ENCODE measurements at places on chromosomes 12 and 14.

DNA sequence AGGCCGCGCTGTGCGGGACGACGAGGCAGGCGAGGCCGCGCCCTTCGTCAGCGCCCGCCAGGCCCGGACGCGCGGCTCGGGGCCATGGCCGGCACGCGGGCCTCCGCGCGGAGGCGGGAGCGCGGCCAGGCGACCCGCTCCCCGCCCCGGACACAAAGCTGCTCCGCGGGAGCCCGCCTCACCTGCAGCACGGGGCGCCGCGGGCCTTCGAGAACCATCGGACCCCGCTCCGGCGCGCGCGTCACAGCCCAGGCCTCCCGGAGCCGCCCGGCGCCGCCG lies 342 bp downstream of the DICER1 start:
- no peak for DNase-seq

DNA sequence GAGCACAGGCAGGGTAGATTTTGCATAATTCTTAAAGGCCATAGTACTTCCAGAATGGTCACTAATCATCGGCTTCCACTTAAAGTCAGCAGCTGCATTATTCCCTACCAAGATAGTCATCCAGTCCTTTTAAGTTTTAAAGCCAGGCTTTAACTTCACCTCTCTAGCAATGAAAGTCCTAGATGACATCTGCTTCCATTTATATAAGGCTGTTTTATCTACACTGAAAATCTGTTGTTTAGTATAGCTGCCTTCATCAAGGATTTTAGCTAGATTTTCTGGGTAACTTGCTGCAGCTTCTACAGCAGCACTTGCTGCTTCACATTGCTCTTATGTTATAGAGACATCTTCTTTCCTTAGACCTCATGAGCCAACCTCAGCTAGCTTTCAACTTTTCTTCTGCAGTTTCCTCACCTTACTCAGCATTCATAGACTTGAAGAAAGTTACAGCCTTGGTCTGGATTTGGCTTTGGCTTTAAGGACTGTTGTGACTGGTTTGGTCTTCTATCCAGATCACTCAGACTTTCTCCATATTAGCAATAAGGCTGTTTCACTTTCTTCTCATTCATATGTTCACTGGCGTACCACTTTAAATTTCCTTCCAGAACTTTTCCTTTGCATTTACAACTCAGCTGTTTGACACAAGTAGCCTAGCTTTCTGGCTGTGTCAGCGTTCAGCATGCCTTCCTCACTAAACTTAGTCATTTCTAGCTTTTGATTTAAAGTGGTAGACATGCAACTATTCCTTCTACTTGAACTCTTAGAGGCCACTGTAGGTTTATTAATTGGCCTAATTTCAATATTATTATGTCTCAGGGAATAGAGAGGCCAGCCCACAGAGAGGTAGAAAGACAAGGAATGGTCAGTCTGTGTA lies 209.9 kb upstream of the GARIN2 start:
- no peak for DNase-seq

- no peak for DNase-seq
These were observed 95.9 kb downstream of the TBX3 start for GRCh38 chr12:114588061-114588460.

- DNase-seq = no peak
These were observed 2.1 kb downstream of the RPS29 start for GRCh38 chr14:49584058-49584457.

DNA sequence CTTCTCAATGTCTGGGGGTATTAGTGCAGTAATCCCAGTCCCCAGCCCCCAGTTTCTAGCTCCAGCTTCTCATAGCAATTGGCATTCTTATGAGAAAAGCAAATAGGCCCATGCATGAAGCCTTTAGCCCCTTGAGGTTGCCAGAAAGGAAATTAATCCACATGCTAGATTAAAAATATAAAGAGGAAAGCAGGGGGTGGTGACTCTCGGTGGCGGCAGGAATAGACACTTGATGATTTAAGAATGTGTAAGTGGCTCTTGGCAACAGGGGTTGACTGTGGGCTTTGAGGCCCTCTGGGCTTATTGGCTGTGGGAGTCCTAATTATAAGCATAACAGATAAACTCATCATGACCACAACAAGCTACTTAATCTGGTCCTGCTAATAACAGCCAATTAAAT lies 1367.3 kb upstream of the FLRT2 start:
- no peak for DNase-seq

- DNase-seq = no peak
These were observed 12.0 kb upstream of the RTL1 start for GRCh38 chr14:100915560-100915959.

DNA sequence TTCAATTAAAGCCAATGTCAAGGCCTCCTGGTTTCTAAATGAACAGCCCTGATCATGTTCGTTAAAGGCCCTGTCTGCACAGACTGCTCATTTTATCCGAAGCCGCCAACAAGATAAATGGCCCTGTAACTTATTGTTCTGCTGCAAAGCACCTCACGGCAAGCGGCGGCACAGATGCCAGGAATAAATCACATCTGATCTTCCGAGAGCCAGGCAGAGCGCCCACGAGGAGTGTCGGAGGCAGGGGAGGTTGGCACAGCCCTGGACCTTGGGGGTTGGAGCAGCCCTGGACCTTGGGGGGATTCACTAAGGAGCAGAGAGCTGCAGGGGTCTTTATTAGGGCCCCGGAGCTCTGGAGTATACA lies 110.5 kb downstream of the SCARB1 start:
- DNase-seq = no peak

GRCh38 chr14:22485178-22485577 lies 103.8 kb downstream of the DAD1 start:
- no peak for DNase-seq

All from activated CD8-positive, alpha-beta memory T cell treated with anti-CD3 and anti-CD28 coated beads for 4 hours (primary cell).